ENCODE measurements at places on chromosomes 12 and 14.

DNA sequence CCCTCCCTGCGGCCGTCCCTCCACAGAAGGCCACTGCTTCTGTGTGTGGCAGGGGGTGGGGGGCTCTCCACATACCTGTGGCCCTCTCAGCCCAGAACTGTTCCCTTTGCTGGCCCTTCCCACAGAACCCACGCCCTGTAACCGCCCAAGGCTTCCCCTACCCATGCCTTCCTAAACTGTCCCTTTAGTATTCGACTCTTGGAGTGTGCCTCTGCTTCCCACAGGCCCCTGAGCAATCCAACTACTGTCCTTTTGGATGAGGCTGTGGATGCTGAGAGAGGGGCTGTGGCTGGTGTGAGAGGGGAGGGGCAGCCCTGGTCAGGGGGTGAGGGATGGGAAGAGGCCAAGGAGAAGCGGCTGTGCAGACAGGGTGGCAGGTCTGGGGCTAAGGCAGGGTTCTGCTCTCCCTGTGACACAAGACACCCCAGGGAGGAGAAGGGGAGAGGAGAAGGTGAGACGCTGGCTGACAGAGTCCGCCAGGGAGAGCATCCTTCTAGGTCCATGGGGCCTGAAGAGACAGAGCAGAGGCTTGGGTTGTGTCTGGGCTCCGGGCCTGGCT lies 46.0 kb downstream of the DLK1 start:
- DNase-seq, result no peak

DNA sequence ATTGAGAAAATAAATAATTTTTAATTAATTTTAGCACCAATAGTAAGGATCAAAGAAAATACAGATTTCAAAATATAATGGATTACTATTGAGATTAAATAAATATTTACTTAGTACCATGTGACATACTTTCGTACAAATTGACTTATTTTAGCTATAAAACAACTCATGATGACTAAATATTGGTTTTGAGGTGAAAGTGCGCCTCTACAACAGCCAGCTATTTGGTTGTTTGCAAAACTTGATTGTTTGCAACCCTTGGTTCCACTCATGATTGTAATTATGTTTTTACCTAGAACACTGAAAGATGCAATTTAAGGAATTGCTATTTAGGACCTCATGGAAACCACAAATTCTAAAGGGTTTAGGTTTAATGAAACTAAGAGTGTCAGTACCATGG lies 51.9 kb upstream of the PPM1H start:
- no peak for DNase-seq

DNA sequence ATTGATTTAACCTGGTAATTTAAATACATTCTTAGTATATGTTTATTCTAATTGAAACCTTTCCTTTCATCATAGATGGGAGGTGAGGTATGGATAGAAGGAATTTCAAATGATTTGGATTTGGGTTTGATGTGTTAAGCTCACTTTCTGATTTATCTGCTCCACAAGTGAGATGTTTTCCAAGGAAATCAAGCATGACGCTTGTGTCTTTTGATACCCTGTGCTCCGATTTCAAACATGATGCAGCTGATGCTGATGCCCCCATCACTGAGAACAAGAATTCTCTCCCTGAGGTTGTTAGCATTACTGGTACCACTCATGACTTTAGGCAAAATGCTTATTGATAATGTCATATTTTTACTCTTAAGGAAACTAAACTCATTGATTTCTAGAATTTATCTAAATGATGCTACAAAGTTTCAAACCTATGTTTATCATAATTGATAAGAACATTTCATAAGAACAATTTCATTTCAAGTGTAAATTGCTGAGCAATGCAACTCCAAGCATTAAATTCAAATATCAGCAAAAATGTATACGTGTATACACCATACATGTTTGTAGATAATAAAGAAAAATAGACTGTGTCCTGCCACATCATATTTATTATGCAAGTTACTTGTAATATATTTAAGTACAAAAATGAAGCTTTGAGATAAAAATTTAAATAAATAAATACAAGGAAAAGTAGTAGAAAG lies 75.5 kb upstream of the LRIG3 start:
- DNase-seq, result no peak

DNA sequence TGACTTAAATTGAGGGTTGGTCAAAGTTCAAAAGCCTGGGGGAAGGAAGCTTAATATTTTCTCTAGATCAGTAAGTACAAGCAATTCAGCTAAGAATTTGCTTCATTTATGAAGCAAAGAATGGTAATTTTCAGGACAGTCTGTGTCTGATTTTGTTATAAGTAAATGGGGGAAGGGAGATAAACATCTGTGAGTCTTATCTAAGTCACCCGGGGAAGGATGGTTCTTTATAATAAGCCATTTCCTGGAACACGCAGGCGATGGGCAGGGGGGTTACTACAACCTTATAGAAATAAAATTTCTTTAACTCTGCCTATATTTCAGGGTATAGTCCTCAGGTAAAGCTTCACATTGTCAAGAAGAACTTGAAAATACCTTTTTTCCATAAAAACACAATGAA lies 42.9 kb downstream of the HELB start:
- DNase-seq, result no peak

GRCh38 chr12:131747276-131748177 lies 36.6 kb downstream of the SFSWAP start:
- DNase-seq, result no peak

- DNase-seq, result peak; percentile 88
These were observed 20.6 kb upstream of the PCNX1 start for GRCh38 chr14:70886421-70887206.

- peak; percentile 53 for DNase-seq
These were observed 8.5 kb downstream of the RARG start for GRCh38 chr12:53223389-53224060.

DNA sequence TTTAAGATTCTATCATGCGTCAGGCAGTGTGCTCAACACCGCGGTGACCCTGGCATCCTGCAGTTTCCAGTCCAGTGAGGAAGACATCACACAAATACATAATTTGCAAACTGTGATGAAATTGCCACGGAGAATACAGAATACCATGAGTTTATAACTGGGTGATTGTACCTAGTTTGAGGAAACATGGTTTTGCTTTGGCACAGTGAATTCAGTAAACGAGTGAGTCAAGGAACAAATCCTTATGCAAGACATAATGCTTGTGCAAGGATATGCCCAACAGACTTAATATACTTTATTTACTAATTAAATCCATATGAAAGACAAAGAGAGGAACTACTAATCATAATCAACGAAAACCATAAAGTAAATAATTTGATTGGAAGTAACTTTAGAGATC lies 311.8 kb upstream of the TMTC1 start:
- DNase-seq, result no peak

GRCh38 chr14:23183158-23183470 lies 346 bp downstream of the SLC7A8 start:
- no peak for DNase-seq

DNA sequence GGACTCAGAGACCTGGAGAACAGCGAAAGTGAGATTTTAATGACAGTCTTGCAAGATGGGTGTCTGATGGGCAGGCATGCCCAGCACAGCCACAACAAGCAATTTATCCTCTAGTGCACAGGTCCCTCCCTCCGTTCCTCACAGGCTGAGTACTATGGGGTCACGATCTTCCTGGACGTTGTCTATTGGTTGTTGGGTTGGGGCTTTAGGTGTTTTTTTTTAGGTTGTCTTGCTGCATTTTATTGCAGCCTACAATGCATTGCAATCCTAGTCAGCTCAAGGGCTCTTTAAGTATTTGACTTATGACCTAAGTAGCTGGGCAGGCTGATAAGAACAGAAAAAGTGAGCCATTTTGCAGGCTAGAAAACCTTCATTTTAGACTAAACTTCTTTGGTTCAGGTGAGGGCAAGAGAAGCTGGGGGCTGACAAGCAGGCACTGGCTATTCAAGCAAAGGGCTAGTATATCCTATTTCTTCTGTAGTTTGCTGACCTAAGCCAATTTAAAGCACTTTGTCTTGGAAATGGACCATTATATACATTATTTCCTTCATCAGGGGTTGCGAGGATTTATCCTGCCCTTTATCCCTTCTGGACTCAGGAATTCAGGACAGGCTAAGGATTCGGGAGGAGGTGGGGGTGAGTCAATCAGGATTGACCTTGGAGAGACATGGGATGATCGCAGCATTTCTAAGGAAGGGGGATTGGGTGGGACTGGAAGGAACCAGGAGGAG lies 6.0 kb downstream of the KRT7 start:
- DNase-seq, result no peak

GRCh38 chr12:100295764-100296555 lies 29.0 kb downstream of the SCYL2 start:
- DNase-seq, result no peak

DNA sequence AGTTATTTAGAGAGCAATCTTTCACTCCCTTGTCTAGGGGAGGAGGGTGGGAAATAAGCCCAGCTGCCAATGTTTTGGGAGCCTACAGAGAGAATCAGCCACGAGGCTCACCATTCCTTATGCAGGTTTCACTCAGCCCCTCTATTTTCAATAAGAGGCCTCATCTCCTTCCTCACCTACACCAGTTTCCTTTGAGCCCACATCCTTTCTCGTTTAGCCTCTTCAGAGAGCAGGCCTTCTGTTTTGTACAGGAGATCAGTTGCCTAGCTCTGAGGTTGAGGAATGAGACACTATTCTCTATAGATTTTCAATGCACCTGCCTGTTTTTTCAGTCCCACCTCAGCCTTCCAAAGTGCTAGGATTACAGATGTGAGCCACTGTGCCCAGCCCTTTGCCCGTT lies 17.9 kb downstream of the SNAPC1 start:
- DNase-seq, result peak; percentile 48

- DNase-seq, result no peak
These were observed 334.9 kb downstream of the RMST start for GRCh38 chr12:97797473-97797872.

DNA sequence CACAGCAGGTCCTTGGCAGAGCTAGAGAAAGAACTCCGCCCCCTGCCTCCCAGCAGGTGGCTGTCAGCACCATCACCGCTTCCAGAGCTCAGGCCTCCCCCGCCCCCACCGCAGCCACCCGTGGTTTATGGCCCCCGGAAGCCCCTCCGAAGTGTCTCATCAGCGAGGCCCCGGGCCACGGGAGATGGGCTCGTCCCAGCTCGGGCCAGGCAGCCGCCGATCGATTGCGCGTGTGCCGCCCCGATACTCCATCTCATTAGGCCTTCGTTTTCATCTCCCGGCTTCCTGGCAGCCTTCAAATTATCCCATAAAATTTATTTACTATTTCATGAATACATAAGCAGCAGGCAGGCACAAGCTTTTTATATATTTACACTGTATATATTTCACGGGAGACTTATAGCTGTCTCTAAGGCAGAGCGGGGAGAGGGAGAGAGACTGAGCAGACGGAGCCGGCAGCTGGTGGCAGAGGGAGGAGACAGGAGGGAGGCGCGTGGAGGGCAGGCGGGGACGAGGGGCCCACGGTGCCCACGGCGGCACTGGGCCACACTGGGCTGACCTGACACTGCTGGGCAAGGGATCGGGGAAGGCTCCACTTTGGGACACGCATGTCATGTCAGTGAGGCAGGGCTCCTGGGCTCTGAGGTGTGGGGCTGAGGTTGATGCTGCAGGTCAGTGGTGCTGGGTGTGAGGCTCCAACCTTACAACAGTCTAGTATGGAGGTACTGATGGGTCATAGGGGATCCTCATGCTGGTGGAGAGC lies 241.2 kb downstream of the RBM19 start:
- DNase-seq, result no peak

- no peak for DNase-seq
These were observed 1.5 kb downstream of the MAP4K5 start for GRCh38 chr14:50530794-50531365.

DNA sequence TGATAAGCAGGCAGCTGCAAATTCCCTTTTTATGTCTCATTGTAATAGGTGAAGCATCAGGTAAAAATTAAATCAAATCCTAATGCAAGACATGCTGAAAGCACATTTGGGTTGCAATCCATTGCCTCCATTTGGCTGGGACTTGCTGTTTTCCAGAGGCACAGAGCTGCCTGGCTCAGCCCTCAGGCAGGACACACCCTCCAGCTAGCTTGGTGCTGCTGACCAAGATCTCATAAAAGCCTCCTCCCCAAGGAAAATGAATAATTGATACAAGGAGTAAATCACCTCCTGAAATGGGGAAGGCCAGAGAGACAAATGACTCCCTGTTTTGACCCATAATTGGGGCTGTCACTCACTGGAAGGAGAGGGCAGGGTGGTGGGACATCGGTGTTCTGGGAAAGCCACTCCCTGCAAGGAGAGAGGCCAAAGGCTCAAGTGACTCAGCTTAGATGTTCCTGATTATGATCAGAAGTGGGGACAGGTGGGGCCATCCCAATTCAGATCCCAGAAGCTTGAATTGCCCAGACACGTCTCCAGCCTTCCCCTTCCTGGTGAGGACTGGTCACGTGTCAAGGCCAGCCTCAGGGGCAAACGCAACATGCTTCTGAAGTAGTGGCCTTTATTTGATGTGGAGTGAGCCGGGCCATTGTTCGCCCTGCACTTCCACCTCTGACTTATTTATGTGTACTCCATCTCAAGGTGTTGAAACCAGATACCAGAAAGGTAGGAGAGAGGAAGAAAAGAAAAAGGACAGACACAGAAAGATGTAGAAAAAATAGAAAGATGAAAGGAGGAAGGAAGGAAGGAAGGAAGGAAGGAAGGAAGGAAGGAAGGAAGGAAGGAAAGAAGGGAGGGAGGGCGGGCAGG lies 773.7 kb downstream of the BCL11B start:
- no peak for DNase-seq

DNA sequence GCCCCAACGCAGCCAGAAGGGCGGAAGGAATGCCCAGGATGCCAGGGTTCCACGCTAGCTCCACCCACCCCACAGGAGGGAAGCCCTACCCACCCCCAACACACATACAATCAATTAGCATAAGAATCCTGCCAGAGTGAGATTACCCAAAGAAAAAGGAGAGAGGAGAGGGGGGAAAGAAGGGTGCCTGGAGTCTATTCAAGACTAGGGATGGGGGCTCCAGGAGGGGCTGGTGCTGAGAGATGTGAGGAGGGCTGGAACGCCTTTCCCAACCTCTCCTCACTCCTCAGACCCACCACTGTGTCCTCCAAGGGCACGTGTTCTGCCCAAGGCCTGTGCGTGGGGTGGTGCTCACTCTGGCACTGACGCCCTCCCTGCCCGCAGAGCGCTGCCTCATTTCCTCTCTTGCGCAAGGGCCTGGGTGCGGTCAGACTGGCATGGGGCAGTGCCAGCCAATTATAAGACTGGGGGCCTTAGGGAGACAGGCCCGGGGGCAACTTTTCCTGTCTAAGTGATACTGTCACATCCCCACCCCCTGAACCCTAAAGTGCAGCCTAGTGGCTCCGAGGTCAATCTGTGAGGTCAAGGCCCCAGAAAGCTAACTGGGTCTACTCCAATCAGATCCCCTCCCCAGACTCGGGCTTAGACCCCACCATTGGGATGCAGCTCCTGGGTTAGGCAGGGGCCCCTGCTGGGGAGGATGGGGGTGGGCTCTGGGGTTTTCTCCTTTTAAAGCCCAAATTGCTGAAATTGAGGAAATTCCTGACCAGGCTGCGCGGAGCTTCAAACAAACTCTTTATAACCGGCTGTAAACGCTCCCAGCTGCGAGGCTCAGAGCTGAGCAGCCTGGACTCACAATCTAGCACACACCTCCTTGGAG lies 10.2 kb upstream of the ITGB7 start:
- peak; percentile 55 for DNase-seq

GRCh38 chr12:18267427-18268099 lies 6.2 kb downstream of the PIK3C2G start:
- no peak for DNase-seq

DNA sequence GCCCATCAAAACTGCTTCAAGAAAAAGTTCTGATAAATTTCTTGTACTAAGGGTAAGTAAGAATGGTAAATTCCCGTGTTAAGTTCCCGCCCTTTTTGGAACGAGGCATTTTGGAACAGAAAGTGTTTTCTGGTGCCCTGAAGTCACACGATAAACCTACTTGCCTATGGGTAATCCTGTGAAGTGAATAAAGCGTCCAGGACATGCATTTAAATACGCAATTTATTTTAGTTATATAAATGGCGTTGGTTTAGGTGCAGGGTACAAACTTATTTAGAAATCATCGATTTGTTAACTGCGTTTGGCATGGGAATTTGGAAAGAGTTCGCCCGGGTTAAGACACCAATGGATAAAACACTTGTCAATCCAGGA lies 715 bp upstream of the RAP1B start:
- DNase-seq, result peak; percentile 46
